GM13976 (cell line): ENCODE measurements at places on chromosomes 2 and 18.

DNA sequence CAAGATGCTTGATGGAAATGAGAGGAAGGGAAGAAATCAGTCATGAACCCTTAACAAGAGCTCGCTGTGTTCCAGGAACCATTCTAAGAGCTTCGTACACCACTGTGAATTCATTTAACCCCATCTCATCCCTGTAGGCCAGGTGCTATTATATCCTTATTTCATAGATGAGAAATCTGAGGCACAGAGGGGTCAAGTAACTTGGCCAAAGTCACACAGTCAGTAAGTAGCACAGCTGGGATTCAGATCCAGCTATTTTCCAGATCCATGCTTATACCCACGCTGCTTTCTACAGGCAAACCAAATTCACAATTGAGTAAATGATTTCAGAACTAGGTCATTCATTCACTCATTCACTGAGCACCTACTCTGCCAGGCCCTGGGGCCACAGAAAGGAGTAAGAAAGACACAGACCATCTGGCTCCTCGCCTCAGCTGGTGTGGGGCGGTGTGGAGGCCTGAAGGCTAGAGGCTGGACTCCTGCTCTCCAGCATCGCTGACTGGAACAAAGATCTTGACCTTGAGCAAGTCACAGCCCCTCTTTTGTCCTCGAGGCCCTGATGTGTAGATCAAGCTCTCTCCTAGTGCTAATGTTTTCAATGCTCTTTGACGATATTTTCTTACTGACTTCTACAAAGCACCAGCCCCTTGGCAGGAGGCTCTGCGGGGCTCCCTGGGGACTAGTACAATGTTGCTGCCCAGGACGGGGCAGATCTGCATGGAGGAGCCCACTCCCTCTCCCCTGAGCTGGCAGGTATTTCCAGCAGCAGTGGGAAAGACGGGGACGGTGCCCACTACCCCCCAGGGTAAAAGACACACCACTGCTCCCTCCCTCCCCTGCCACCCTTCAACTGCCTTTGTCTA lies 26.5 kb downstream of the STEAP3 start:
- no peak for DNase-seq

DNA sequence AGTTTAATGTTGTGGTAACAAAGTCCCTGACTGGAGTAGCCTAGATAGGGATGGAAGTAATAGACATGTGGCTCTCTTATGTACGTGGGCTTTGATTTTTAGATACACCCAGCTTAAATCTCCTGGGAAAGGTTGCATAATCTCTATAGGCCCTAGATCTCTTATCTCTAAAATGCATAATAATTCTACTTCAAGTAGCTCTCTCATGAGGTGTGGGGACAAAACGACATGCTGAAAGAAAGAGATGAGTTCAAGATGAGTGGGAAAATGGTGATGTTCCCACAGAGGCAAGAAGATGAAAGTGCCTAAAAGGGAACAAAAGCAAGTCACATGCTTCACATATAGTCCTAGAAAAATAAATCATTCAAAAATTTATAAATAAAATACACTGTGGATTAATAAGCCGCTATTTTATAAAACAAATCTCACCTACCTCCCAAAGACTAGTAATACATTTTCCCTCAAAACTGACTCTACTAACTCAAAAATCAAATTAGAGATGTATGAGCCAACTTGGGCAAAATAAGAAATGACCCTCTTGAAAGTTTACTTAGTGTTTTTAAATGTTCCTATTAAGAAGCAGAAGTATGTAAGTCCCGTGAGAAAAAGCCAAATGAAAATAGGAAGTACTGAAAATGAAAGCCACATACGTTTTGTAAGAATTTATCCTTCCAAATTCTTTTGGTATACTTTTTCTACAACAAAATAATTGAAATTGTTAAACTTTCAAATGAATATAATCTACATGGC lies 148.2 kb upstream of the ITGA4 start:
- no peak for DNase-seq

GRCh38 chr2:170341684-170342623 lies 164.0 kb downstream of the MYO3B start:
- DNase-seq = no peak

DNA sequence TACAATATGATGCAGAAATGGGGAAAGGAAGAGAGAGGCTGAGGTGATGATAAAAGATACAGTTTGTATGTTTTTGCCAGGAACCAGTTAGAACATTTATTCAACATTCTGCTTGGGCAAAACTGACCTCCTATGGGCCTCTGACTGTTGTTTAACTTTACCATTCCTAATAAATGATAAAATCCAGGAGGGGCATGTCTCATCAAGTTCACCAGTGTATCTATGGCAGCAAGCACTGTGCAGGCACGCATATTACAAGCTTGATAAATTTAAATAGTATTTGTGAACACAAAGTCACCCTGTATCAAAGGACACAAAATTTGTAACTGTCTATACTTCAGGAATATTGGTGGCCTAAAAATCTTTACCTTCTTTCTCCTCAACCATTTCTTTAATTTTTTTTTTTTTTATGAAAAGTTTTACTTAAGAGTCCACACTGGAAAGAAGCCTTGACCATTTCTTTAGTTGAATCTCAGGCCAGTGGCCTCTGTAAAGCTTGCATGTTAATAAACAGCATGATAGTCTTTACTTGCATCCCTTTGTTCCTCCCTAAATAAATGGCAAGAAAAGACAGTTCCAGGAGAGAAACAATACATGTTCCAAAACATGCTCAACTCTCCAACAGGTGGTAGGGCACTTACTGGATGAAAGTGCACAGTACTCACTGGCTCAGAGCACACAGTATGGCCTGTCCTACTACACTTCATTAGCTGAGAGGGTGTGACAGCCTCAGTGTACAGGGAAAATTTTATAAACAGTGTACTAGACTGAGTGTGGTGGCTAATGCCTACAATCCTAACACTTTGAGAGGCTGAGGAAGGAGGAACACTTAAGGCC lies 52.3 kb downstream of the SOS1 start:
- no peak for DNase-seq

DNA sequence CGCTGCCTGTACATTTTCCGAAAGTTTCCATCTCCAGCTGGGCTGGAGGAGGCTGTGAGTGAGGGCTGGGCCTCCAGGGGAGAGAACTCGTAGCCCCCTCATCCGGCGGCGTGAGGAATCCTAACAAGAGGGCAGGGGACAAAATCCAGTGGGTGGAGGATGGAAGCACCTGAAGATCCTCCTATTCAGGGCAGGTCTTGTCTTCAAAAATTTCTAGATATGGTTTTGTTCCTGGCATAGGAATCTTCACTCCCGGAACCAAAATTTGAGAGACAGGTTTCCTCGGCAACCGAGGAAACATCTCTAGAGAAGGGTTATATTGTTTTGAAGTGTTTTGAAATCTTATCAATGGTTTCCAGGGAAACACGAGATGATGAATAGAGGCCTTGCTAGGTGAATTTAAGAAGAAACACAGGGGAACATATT lies 136.7 kb downstream of the SH3BP4 start:
- no peak for DNase-seq

- DNase-seq = no peak
These were observed 782.5 kb upstream of the HS6ST1 start for GRCh38 chr2:129101186-129101585.

DNA sequence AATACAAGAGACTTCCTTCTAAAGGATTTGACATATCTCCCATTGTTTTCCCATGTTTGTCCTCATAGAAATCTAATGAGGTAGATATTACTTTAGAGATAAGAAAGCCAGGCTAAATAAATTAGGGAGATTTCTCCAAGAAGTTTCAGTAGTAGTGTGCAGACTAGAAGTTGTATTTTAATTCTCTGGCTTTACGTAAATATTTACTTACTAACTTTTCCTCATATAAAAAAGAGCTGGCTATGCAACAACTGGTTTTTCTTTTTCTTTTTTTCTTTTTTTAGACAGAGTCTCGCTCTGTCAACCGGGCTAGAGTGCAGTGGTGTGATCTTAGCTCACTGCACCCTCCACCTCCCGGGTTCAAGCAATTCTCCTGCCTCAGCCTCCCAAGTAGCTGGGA lies 60.6 kb upstream of the ACYP2 start:
- no peak for DNase-seq

GRCh38 chr2:204205082-204205481 lies 268.5 kb downstream of the ICOS start:
- no peak for DNase-seq

- DNase-seq = no peak
These were observed 69.8 kb upstream of the FHL2 start for GRCh38 chr2:105468582-105469042.
